ENCODE measurements at places on chromosomes 4 and X. TPM values are rescaled to one million over a fixed set of nuclear protein-coding genes. Genes with fewer than 3 reads are reported as not detected.

Gene TMPRSS11D
- not detected for total RNA-seq

- no peak for DNase-seq
Observed at GRCh38 chrX:50799531-50799961, 14.4 kb downstream of the SHROOM4 start.

Gene FAAH2
- 10.0 TPM for total RNA-seq

DNA sequence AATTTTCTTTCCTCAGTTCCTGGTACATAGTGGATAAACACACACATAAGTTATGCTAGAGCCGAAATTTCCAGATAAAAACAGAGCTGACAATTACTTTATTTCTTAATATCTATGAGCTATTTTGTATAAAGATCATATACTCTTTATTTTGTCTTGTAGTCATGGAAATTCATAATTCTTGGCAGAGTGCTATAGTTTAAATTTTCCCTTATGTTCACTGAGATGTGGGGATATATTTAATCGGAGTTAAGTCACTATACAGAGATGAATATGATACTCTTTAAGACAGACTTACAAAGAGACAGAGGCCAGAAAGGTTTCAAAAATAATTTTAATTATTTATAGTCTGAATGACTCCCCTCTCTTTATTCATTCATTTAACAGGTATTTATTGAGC is 89.7 kb downstream of the PPEF1 start:
- no peak for DNase-seq

DNA sequence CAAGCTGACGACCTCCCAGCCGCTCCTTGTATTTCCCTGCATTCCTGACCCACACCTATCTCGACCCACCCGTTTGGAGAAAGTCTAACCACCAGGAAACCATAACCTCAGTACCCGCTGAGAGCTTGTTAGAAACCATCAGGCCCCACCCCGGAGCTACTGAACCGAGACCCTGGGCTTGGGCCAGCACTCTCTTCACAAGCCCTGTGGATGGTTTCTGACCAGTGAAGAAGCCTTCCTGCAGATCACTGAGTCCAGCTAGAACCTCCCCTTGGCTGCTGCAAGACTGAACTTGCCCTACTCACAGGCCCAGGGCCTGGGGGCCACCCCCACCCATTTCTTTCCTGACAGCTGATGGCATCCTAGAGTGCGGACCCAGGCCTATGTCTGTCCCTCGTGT is 26.6 kb upstream of the ZNF185 start:
- no peak for DNase-seq

DNA sequence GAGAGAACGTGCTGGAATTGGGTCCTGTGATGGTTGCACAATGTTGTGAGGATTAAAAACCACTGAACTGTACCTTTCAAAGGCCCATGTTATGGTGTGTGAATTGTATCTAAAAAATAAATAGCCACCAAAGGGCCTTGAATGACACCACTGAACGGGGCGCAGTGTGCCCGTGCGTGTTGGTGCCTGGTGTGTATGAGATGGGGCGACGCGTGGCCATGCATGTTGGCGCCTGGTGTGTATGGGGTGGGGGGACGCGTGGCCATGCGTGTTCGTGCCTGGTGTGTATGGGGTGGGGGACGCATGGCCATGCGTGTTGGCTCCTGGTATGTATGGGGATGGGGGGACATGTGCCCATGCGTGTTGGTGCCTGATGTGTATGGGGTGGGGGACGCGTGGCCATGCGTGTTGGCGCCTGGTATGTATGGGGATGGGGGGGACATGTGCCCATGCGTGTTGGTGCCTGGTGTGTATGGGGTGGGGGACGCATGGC is 66.6 kb upstream of the HELT start:
- DNase-seq, result no peak

Gene COL4A6
- total RNA-seq, result not detected

DNA sequence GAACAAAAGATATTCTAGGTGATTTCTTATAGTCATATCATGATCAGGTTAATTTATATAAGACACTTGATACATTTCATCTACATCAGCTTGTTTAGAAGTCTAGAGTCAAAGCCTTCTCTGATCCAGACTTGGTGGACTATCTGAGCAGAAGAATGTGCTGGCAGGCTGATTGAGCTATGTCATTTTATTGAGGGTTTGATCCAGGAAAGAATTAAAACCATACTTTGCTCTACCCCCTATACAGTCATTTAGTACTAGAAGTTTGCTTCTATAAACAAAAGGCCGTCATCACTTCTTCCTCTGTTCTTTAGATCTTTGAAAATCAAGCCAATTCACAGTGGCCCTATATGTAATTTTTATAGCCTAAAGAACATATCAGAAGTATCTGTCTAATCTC is 173.1 kb upstream of the PITX2 start:
- no peak for DNase-seq

GRCh38 chr4:82803746-82804145 is 5.2 kb upstream of the SCD5 start:
- DNase-seq, result no peak

Gene CYTL1
- 1.6 TPM for total RNA-seq
